Hematopoietic multipotent progenitor cell treated with erythropoietin and hydrocortisone succinate and interleukin-3 and kit ligand, for 8 days (in vitro differentiated cells): ENCODE measurements at places on chromosomes 2 and 18.

DNA sequence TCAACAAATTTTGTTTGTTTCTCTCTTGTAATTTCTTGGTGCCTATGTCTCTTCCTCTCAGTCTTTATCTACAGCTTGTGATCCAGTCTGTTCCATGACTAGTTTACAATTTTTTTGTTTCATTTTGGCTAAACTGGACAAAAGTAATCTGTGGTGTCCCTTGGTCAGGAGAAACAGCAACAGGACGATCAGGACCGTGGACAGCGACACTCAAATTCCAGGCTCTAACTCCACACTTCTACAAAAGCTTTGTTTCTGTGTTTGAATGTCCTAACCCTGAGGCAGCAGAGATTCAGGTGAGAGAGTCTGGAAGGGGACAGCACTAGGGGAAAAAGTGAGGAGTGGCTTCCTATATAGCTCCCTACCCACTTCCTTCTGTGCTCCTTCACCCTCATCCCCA, 593.3 kb upstream of the FANCL start:
- peak; percentile 17 for DNase-seq

- peak; percentile 5 for DNase-seq
These were observed 807 bp downstream of the GAREM1 start for GRCh38 chr18:32469691-32470459.

DNA sequence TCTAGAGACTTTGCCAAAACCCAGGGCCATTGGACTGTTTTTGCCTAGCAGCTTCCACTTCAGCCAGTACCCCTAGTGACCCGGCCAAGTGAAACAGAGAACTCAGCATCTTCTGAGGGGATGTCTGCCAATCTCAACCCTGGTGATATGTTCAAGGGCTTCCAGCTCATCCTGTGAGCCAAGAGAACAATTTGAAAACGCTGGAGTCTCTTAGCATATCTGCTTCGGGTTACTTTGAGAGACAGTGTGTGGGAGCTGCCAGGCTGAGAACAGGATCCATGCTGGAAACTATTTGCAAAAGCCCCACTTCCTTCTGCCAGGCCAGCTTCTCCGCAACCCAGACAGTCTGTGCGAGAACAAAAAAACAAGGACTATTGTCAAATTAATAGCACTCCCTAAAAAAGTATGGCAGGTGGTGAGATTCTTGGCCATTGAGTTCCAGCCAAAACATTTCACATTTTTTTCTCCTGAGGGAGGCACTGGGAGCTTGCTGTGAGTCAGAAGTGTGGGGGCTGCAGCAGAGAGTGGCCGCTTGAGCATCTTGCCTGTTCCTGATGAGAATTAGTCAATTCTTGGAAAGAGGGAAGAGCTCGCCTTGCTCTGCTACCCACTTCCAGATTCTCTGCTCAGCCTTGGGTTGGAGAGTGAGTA, 395.6 kb upstream of the TRIB2 start:
- no peak for DNase-seq

- DNase-seq = no peak
These were observed 22.0 kb downstream of the RASGRP3 start for GRCh38 chr2:33498291-33498956.

- DNase-seq = no peak
These were observed 45.0 kb upstream of the ODC1 start for GRCh38 chr2:10493075-10493633.

DNA sequence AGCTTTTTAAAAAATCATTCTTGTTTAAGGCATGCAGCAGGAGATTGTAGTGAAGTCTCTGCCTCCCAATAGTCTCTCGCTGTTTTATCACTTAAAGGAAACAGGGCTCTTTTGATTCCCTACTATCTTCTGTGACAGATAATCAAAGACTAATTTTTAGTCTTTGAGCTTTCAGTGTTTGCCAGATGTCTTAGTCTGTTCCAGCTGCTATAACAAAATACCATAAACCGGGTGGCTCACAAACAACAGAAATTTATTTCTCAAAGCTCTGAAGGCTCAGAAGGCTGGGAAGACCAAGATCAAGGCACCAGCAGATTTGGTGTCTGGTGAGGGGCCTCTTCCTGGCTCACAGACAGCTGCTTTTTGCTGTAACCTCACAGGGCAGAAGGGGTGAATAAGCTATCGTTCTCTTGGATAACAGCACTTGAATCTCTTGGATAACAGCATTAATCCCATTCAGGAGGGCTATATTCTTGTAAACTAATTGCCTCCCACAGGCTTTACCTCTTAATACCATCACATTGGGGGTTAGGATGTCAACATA, 37.8 kb upstream of the STAT4 start:
- no peak for DNase-seq

DNA sequence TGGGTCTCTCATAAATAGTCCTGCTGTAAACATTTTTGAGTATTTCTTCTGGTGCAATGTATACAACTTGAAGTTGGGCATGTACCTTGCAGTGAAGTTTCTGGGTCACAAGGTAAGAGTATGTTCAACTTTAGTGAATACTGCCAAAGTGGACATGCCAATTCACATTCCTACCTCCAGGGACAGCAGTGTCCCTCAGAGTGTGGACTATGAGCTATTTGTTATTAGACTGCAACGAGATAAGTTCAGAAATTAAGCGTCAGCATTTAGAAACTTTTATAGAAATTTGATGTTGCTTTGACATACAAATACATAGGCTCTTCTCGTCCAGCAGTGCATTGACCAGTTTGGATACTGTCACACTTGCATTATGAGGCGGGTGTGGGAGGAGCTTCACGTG, 7.2 kb upstream of the ACKR3 start:
- DNase-seq = no peak

- DNase-seq = no peak
These were observed at the start of gene MALL for GRCh38 chr2:110115291-110116032. MALL (minus strand) TSS chr2:110115822; CDS start chr2:110115792, 30 bp downstream.

DNA sequence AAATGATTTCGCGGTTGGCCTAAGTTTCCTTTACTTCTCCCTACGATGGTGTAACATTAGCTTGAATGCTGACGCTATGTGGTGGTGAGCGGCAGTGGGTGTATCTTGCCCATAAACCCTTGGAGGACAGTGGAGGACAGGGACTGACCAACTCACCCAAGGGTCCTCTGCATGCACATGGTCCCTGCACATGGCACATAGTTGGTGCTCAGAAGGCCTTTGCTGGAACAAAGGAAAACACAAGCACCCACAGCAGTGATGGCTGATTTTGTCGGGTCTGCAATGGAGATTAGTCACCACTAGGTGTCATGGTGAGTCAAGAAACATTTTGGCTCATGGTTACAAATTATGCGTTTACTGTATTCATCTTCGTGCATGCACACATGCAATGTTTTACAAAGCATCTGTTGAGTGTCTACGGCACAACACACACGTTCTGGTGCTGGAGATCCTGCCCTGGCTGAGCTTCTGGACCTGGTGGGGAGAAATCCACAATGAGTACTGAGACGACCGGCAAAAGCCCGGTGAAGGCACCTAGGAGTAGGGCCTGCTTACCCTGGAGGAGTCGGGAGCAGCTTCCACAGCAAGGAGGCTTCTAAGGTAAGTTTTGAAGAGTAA, 44.0 kb downstream of the PDCL3 start:
- DNase-seq = peak; percentile 15

- no peak for DNase-seq
These were observed 51.2 kb upstream of the UGP2 start for GRCh38 chr2:63790491-63790890.

GRCh38 chr2:174829550-174829949, 65.3 kb upstream of the CHRNA1 start:
- DNase-seq = no peak

- DNase-seq = no peak
These were observed 65.3 kb downstream of the STAT1 start for GRCh38 chr2:190948671-190949070.

DNA sequence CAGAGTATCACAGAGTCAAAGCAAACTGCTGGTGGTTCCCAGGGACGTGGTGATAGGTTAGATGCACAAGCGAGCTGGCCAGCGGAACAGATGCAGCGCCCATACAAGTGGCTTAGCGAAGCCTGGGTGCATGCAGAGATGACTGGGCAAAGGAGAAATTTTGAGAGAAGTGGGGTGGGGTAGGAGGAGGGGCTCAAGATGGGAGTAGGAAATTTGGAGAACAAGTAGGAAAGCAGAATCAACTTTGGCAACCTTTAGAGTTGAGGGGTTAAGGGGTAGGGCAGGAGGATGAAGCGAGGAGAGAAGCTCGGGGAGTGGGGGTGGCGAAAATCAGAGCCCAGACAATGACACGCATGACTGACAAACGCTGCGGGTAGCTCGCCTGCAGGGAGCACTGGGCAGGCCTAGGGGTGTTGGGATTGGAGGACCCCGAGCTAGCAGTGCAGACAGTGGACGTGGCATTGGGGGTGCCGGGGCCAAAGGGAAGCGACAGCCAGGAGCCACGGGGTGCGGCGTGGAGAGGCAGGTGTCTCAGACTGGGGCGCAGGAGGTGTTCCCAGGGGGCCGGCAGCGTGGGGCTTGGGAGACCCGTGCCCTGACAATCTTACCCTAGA, 431 bp downstream of the FAM98A start:
- peak; percentile 51 for DNase-seq

- DNase-seq = peak; percentile 54
These were observed 1.3 kb downstream of the BCL2 start for GRCh38 chr18:63317982-63318888.

GRCh38 chr2:13113002-13113401, 396.3 kb downstream of the TRIB2 start:
- DNase-seq = no peak

DNA sequence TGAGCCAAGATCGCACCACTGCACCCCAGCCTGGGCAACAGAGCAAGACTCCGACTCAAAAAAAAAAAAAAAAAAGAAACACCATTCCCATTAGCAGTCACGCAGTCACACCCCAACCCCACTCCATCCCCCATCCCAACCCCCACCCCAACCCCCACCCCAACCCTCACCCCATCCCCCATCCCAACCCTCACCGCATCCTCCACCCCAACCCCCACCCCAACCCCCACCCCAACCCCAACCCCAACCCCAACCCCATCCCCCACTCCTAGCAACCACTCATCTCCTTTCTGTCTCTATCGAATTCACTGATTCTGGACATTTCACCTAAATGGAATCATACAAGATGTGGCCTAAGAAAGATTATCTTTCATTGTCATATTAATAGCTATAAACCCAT, 25.9 kb upstream of the ATP9B start:
- no peak for DNase-seq

- no peak for DNase-seq
These were observed 65.5 kb downstream of the SPP2 start for GRCh38 chr2:234116010-234116409.
